Anterior cingulate cortex (tissue), 58 donors: ENCODE measurements at places on chromosomes 2 and 18.

GRCh38 chr18:35524226-35524625 is 26.5 kb upstream of the INO80C start:
- DNase-seq = no peak

GRCh38 chr2:222797871-222798270 is 63.0 kb upstream of the ACSL3 start:
- no peak for DNase-seq

- no peak for DNase-seq
These were observed 168.6 kb upstream of the SIX2 start for GRCh38 chr2:45177870-45178269.

- DNase-seq = no peak
These were observed 22.0 kb upstream of the SLC35G4 start for GRCh38 chr18:11587432-11587831.

GRCh38 chr2:2321200-2321540 is 9.9 kb downstream of the MYT1L start:
- DNase-seq = no peak

GRCh38 chr2:33220533-33220932 is 255.9 kb upstream of the RASGRP3 start:
- no peak for DNase-seq

- no peak for DNase-seq
These were observed 55.5 kb downstream of the LIMS1 start for GRCh38 chr2:108589781-108590180.

DNA sequence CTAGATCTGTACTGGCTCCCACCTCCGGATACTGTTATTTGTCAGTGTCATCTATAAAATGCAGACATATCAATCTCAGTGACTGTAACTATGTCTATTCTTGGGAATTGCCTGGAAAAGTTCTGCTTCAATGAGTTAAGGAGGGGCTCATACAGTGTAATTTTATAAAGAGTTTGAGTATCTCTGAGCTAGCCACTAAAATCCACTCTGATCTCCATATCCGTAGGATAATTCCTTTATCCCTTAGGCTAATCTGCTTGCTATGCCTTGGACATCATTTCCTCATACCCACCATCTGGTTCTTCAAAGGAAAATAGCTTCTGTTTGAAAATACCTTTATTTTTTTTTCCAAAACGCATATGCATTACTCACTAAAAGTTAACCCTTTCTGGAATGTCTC is 863.2 kb downstream of the SUCLG1 start:
- DNase-seq = no peak

- no peak for DNase-seq
These were observed 51.4 kb downstream of the SPATS2L start for GRCh38 chr2:200357845-200358244.

DNA sequence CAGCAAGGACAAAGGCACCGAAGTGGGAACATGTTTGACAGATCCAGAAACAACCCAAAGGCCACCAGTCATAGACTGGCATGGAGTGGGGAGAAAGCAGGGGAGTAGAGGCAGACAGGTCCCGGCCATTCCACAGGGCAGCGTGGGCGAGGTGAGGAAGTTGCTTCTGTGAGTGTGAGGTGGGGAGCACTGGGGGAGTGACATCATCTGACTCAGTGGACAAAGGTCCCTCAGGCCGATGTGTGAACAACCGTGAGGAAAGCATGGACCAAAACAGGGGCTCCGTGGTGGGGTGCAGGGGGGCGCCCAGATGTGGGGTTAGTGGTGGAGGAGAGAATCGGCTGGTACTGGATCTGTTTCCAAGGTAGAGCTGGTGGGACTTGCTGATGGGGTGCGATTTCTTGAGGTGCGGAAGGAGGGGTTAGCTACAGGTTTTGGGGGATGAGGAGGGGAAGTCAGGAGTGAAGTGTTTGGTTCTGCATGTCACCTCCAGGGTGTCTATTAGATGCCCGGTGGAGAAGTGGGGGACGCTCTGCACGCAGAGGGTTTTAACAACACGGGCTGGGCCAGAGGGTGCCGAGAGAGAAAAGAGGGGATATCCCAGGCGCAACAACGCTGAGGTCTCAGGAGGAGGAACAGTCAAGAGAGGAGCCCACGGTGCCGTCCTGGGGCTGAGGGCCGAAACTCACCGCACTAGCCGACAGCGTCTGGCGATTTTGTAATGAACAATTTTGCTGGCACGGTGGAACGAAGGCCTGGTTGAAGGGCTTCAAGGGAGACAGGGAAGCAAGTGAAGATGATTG is 2.5 kb upstream of the SFT2D3 start:
- no peak for DNase-seq

DNA sequence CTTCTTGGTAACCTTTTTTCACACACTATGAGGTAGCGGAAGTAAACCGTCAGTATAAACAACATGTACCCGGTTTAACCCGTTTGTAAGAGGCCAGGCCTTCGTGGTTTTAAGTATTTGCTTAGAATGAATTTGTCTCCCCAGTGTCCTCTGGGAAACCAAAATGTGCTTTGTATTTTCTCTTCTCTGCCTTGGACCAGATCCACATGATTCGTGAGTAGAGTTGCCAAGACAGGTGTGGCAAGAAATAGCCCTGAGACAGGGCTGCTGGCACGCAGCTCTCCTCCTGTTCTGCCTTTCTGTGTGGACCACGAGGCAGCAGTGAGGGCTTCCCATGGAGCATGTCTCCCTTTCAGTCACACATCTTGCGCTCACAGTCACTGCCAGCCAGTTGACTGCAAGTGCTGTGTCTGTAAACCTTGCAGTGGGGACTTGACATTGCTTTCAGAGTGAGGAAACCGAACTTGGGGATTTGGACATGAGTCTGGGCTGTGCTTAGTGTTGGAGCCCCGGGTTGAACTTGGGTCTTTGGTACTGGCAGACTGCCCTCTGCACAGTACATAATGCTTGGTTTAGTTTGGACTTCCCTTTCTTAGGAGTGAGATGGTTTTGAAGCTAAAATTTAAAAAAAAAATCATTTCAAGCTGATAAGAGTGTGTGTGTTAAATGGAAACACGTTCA is 19.1 kb downstream of the BCL2L11 start:
- DNase-seq = no peak

GRCh38 chr2:46656640-46657039 is 177.3 kb downstream of the TMEM247 start:
- no peak for DNase-seq

GRCh38 chr2:190366248-190366753 is 22.9 kb downstream of the INPP1 start:
- DNase-seq = no peak

GRCh38 chr2:202700075-202700901 is 65.5 kb downstream of the FAM117B start:
- no peak for DNase-seq

GRCh38 chr2:106284255-106284654 is 90.2 kb upstream of the UXS1 start:
- DNase-seq = peak; percentile 11

DNA sequence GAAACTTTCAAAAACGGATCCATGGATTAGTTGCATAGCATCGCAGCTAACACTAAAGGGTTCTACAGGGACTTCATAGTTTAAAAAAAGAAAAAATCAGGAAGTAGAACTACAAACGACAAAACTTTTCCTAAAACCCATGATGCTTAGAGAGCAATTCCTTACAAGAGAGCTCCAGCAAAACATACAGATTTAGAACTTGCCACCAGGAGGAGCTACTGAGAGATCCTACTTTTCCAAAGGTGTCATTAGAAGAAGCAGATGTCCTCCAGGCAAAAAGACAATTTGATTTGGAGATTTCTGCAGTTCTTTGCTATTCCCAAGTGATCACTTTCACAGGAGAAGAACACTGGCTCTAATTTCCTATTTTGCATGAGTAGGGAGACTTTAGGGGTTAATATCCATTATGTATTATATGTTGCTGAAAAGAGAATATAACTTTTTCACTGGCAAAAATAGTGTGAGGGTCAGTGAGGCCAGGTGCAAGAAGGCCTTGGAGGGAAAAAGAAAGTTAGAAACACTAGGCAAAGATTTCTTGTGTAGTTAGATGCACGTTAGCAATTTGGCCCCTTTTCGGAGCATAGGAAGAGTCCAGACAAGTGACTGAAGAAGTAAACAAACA is 436.2 kb downstream of the SUCLG1 start:
- no peak for DNase-seq

DNA sequence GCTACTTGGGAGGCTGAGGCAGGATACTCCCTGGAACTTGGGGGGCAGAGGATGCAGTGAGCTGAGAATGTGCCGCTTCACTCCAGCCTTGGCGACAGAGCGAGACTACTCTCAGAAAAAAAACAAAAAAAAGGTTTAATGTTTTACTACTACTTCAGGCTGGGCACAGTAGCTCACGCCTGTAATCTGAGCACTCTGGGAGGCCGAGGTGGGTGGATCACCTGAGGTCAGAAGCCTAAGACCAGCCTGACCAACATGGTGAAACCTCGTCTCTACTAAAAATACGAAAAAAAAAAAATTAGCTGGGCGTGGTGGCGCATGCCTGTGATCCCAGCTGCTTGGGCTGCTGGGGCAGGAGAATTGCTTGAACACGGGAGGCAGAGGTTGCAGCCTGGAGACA is 75.7 kb upstream of the ATIC start:
- DNase-seq = no peak

- DNase-seq = no peak
These were observed 2.3 kb downstream of the NEUROD1 start for GRCh38 chr2:181677912-181678586.

DNA sequence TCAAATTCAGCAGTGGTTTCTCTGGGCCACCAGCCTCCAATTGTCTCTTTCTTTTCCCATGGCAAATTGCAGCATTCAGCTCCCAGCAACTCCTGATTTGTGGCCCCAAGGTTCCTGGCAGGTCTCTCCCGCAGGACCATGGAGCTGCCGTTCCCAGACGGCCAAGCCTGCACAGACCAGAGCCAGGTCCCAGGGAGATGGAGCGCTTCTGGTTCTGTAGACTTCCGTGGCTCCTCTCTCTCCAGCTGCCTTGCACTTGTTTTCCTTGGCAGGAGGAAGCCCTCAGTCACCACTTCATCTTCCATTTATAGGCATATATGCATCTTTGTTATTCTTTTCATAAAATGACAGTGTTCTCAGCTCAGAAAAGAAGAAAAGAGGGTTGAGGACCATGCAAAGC is 21.7 kb downstream of the TNP1 start:
- DNase-seq = no peak

- DNase-seq = no peak
These were observed 152.2 kb downstream of the MTX2 start for GRCh38 chr2:176421297-176422050.

DNA sequence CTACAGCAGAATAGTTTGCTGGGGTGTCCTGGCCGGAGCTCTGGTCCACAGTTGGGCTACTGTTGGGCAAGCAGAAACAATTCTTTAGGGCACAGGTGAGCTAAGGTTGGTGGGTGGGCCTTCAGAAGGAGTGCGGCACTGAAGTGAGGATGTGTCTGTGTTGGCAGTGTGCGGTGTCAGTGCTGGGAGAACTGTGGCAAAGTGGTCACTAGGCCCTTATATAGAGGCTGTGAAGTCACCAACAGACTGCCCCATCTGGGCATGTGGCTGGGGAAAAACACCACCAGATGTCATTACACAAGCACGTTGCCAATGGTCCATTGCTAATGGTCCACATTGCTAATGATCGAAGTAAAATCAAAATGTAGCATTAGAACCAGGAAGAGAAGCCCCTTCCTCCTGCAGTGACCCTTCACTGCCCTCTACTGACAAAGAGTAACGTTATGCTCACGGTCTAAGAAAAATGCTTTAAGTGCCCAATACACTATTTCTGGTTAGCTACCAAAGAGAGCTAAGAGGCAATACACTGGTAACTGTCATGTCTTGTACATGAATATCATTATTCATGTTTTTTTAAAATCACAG is 21.3 kb downstream of the SCN1A start:
- no peak for DNase-seq

DNA sequence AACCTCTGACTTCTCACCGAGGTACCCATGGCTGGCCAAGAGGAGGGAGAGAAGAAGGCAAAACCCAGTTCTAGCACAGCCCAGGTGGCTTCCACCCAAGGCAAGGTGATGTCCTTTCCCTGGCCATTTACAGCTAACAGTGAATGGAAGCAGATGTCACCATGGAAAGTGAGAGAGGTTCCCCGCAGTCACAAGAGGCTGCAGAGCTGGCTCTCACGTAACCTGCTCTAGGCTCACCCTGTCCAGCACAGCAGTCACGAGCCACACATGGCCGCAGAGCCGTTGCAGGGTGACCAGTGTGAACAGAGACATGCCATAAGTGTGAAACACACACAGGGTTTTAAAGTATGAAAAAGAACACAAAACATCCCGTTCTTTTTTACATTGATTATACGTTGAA is 169.4 kb downstream of the TNS1 start:
- DNase-seq = no peak

DNA sequence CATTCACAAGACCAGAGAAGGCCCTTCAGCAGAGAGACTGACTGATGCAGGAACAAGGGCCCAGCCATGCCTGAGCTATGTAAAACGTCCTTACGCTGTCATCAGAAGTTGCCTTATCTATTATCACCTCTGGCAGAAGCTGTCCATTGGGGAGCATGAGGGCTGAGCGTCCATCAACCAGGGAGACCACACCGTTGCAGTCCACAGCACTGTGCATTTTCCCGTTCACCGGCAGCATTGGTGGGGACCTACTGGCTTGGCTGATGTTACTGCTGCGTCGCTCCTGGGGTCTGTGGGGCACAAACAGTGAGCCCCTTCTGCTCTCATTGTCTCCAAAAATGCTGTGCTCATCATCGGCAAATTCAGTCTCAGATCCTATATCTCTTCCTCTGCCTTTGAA is 91.4 kb downstream of the SCN9A start:
- no peak for DNase-seq

GRCh38 chr2:155178921-155179320 is 480.4 kb downstream of the KCNJ3 start:
- no peak for DNase-seq

DNA sequence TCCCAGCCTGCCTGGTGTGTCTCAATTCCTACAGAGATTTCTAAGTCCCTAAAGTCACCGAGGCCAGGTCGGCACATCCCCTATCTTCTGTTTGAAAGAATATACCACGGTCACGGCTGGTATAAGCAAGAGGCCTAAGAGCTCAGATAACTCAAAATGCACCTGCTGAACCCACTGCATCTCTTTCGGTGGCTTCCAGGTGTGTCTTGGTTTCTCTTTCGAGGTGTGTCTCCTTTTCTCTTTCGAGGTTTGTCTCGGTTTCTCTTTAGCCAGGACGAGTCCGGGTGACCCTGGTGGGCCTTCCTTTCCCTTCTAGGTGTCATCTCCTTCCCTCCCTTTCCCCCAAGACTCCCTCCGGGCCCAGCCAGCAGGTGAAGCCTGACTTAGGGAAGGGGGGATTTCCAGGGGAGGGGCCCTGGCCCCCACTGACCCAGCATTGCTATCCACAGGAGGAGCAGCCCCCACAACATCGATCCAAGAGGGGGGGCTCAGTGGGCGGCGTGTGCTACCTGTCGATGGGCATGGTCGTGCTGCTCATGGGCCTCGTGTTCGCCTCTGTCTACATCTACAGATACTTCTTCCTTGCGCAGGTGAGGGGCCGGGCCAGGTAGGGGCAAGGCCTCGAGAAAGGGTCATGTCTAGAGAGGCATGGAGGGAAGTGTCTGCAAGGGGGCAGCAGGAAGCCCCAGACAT is 8.4 kb downstream of the ITM2C start:
- DNase-seq = no peak

- peak; percentile 23 for DNase-seq
These were observed 132.8 kb downstream of the TPO start for GRCh38 chr2:1546023-1546591.
